ENCODE measurements at places on chromosomes 3 and 15.

DNA sequence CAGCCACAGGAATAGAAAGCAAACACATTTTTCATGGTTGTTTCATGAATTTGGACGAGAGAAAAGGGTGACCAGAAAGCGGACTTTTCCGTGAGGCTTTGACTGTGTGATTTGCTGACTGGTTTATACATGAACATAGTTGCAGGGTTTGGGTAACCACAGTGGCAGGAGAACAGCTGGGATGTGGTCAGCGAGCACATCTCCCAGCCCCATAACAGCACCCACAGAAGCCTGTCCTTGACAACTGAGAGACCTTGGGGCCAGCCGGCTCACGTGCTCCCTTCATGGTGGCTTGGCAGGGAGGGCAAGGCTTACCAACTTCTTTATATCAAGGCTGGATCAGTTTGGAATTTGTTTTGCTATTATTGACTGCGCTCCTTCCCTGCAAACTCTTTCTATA, 13.2 kb upstream of the RGMA start:
- no peak for DNase-seq

DNA sequence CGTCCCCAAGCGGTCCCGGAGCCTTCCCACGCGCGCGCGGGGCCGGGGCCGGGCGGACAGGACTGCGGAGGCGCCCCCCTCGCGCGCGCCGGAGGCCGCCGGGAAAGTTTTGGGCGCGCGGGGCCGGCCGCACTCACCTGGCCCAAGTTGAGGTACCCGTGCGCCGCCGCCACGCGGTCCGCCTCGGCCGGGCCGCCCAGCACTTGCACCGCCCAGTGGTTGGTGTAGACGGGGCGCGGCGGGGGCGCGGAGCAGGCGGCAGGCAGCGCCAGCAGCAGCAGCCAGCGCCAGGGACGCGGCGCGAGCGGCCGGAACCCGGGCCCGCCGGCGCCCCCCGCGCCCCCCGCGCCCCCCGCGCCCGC, 289 bp downstream of the PCSK6 start:
- no peak for DNase-seq

- DNase-seq, result no peak
Measured at GRCh38 chr3:144968750-144969350, 997.2 kb downstream of the DIPK2A start.

DNA sequence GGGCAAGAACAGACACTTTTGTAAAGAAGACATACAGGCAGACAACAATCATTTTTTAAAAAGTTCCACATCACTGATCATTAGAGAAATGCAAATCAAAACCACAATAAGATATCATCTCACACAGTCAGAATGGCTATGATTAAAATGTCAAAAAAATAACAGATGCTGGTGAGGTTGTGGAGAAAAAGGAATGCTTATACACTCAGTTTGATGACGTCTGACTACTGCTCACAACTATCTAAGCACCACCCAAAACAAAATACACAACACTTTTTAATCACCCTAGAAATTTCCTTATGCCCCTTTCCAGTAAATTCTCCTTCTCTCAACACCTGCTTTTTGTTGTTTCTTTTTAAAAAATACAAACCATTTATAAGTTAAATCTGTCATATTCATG, 228.8 kb downstream of the ISL2 start:
- DNase-seq, result no peak

- no peak for DNase-seq
Measured at GRCh38 chr3:168974617-168975403, 688.7 kb downstream of the MECOM start.

DNA sequence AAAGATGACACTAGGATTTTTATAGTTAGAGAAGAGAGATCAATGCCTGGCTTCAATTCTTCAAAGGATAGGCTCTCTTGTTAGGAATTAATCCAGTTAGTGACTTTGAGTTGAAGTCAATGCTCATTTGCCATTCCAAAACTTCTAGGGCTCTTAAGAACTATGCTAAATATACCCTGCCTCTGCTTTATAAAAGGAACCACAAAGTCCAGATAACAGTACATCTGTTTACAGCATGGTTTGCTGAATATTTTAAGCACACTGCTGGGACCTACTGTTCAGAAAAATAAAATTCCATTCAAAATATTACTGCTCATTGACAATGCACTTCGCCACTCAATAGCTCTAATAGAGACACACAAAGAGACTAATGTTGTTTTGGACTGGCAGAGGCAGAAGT, 786.6 kb upstream of the DPPA4 start:
- no peak for DNase-seq

DNA sequence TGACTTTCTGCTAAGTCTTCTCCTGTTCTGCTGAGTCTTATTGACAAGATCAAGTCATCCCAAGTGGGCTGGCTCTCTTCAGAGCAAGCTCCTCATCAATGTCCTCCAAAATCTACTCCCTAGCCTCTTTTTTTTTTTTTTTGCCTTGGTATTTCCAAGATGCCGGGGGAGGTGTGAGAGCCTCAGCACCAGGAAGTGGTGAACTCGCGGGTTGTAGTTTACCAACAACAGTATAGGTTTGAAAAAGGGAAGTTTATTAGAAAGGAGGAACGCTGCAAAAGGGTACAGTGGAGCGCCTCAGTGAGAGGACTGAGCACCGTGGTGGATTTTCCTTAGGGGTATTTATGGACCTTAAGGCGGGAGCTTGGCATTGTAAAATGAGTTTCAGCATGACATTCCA, 94.3 kb upstream of the SGO1 start:
- no peak for DNase-seq

DNA sequence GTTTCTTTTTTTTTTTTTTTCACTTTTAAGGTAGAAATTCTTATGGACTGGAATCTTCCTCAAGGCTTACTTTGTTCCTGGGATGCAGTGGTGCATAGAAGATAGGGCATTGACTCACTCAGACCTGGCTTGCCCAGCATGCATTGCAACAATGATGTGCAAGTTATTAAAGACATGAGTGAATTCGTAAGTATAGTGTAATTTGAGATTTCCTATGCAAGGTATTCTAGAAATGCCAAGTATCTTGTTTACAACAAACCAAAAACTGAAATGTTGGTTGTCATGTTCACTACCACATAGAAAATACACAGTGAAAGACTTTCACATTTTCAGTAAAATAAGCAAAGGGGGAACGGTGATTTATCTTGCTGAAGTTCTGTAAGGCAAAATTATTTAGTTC, 56.5 kb upstream of the FNDC3B start:
- no peak for DNase-seq

DNA sequence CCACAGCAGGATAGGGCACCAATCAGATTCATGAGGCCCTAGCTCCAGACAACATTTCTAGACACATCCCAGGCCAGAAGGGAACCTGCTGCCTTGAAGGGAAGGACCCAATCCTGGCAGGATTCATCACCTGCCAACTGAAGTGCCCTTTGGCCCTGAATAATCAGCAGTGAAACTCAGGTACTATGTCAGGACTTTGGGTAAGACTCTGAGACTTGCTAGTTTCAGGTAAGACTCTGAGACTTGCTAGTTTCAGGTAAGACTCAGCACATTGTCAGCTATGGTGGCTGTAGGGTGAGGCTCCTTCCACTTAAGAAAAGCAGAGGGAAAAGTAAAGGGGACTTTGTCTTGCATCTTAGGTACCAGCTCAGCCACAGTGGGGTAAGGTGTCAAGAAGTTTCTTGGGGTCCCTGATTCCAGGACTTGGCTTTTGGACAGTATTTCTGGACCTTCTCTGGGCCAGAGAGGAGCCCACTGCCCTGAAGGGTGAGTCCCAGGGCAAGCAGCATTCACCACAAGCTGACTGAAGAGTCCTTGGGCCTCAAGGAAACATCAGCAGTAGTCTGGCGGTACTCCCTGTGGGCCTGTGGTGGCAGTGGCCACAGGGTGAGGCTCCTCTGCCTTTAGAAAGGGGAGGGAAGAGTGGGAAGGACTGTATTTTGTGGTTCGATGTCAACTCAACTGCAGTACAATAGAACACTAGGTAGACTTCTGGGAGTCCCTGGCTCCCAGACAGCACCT, 13.7 kb upstream of the COL8A1 start:
- DNase-seq, result no peak

DNA sequence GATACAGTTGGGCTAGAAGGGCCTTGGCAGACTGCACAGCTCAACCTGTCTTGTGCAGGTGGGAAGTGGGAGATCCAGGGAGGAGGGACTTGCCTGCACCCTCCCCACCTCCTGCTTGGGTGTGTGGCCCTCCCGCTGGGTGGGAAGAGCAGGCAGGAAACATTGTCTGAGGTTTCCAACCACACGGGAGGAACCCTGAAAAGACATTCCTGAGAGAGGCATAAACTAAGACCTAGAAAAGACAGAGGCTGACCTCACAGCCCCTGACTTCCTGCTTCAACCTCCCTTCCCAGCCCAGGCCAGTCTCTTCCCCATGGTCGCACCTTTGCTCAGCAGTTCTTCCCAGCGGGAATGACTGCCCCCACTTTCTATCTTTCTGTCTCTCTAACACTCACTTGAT, 46.3 kb upstream of the INSYN1 start:
- DNase-seq, result no peak

DNA sequence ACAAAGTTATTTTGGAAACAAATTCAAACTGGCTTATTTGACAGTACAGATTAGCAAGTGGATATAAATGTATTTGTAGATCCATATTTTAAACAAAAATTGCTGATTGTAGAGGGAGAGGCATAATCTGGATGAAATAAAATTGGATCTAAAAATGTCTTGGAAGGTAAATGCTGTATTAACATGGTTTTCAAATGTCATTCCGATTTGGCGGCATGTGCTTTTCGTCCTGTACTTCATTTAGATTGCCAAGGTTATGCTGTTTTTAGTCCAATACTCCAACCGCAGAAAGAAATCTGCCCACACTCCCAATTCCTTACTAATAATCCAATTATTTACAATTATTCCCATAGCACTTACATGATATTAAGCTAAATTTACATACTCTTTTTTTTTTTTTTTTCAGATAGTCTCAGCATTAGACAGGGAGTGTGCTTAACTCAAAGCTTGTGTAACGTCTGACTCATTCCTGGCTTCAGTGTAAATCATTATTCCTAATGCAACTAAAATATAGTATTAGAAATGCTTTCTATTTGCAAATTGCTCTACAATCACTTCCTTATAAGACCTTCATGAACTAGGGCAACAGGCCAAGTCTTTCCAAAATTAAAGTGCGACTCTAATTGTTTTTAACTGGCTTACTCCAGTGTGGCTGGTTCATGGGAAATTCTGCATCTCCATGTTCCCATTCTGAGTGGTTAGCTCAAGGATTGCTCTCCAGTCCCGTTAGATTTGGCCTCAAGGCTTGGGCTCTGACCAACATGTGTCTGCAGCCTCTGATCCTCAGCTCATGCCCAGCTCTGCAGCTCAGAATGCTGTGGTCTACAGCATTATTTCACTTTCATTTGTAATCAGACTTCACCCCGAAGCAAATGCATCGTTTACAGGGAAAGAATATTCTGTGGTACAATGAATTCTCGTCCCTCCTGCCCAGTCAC, 103.9 kb downstream of the FBN1 start:
- no peak for DNase-seq

DNA sequence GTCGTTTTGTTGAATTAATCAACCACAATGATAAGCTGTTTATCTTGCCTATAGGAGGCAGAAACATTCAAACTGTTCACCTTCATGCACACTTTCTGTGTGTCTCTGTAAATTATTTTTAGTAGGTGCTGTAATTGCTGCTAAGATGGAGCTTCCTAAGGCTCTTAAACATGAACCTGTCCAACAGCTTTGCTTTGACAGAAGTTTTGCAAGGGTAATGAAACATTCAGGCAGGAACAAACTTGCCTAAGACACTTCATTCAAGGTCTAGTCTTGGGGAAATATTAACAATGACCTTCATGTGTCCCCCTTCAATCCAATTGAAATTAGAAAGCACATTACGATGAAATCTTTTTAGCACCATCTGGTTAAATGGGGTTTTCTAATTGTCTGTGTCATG, 156.1 kb downstream of the DIPK2A start:
- DNase-seq, result no peak

- no peak for DNase-seq
Measured at GRCh38 chr15:60235951-60236710, 161.7 kb downstream of the ANXA2 start.

DNA sequence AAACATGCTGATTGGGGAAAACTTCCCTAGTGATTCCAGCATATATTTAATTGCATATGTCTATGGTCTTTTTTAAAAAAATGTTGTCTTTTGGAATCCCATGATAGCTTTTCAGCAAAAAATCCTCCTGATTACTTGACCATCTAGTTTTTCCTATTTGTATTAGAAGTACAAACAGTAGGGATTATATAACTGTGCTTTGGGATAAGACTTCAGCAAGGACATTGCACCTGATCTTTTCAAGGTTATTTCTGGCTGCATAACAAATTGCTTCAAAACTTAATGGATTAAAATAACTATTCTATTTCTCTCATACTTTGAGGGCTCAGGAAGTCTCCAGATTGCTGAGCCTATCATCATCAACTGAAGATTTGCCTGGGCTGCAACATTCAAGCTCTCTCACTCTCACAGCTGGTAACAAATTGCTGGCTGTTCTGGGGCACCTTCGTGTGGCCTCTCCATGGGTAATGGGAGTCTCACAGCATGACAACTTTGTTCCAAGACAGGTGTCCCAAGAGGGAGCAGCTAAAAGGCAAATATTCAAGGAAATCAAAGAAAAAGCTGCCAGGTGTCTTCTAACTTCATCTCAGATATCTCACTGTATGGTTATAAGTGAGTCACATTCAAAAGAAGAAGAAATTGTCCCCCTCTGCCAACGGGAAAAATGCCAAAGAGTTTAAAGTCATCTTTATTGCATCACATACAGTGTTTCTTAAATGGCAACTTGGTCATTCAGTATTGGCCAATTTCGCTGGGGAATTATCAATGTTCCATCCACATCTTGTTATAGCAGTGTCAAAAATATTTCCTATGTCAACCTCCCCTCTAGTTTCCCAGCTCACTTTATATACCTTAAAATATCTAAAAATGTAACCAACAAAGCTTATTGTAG, 644.5 kb upstream of the GRM7 start:
- DNase-seq, result no peak

DNA sequence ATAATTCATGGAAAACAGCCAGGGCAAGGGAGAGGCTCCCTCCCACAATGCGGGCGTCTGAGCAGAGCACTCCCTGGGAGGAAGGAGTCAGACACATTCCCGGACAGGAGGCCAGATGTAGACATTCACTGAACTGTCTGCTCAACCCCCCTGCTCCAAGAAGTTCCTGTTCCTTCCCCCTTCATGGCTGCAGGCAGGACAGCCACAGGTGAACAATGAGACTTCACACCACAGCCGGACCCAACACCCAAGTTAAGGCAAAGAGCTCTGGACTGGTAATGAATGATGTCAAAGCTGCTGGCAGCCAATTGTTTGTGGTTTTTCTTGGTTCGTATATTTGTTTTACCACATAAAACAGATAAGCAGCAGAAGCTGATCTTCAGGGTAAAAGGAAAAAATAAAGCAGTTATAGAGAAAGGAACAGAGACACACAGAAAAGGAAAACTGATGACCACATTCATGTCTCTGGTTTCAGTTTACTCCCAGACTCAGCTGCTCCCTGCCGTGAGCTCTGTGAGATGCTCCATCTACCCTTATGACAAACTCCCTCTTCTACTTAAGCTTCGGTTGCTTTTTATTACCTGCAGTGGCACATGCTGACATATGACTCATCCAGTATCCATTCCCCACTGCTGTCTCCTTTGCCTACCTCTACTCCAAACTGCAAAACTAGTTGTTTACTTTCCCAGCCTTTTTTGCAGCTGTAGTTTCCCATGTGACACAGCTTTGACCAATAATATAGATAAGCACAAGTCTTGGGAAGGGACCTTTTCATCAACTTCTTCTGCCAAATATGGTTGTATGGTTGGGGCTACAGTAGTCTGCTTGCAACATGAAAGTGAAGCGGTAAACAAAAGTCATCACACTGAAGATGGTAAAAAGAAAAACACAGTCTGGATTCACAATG, 33.1 kb downstream of the DZIP1L start:
- DNase-seq, result peak; percentile 19
